GM12892 (cell line): ENCODE measurements at places on chromosomes 16 and 17.

- DNase-seq: no peak
Measured at GRCh38 chr16:23382279-23382678, 70.7 kb downstream of the COG7 start.

- no peak for DNase-seq
Measured at GRCh38 chr16:57897053-57897784, 73.7 kb downstream of the CNGB1 start.

DNA sequence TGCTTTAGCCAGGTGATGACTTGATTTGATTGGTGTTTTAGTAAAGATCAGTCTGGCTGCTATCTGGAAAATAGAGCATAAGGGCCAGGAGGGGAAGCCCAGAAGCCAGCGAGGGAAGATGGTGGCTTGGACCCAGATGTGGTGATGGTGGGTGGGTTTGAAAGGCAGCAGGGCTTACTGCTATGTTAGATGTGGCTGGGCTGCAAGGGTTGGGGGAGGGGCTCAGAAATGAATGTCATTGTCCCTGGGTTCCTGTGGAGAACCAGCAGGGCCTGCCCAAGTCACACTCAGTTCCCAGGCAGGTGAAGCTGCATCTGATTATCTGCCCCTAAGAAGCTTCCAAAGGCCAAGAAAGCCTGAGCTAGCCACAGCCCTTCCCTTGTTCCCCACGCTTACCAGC, 71.7 kb upstream of the BRD7 start:
- DNase-seq: no peak

- no peak for DNase-seq
Measured at GRCh38 chr16:51035110-51035498, 116.0 kb downstream of the SALL1 start.

- DNase-seq: no peak
Measured at GRCh38 chr17:21250854-21251253, 2.4 kb downstream of the NATD1 start.

GRCh38 chr16:72665701-72666100, 382.2 kb downstream of the ZFHX3 start:
- no peak for DNase-seq

DNA sequence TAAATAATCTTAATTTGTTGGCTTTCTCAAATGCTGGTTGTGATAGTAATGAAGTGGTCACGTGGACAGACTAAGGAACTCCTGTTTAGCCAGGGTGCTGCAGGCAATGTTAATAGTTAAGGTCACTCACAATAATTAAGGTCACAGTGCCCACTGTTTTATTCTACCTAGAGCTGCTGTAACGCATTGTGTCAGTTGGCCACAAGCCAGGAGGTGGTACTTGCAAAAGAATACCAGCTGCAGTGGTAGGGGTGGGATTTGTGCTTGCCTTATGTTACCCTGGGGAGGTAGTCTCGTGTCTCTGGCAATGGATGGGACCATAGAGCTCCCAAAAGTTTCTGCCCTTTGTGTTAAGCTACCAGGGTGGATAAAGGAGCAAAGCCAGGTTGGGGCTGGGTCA, 969.1 kb upstream of the CDH8 start:
- DNase-seq: no peak

DNA sequence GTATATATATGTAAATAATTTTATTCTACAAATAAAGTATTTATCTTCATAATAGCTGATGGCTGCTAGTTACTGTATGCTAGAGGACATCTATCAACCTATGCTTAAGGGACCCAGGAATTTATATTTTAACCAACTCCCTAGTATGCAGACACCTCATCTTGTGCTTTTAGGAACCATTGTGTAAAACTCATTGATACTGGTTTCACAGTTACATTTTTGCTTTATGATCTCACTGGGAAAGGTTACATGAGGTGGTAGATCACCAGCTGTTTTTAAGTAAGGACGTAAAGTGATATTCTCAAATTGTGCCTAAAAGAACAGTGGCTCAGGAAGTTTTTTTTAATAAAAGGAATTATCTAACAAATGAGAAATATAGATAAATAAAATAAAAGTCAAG, 56.4 kb downstream of the VMP1 start:
- DNase-seq: no peak

DNA sequence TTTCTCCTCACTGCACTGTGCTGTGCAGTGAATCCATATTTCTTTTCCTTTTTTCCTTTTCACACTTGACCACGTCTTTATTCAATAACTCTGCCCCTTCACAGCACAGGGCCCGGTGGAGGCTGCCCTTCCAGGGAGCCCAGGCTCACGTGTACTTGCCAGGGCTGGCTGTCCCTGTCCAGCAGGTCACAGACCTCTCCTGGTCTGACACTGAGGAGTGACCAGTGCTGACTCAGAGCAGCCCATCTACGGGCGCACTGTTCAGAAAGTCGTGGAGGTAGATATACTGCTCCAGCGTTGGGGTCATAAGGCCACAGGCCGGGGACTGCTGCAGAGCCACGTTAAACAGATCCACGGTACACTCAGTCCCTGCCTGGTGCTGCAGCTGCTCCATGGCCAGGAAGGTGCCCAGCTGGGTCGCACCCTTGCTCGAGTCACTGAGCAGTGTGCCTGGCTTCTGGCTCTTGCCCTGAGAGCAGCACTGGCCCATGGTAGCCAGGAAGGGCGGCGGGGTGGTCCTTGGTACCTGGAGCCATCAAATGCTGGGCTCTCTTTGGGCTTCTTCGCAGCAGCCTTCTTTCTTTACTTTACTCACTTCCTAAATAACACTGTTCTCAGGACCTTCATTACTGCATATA, 531.7 kb downstream of the CDH13 start:
- DNase-seq: no peak

DNA sequence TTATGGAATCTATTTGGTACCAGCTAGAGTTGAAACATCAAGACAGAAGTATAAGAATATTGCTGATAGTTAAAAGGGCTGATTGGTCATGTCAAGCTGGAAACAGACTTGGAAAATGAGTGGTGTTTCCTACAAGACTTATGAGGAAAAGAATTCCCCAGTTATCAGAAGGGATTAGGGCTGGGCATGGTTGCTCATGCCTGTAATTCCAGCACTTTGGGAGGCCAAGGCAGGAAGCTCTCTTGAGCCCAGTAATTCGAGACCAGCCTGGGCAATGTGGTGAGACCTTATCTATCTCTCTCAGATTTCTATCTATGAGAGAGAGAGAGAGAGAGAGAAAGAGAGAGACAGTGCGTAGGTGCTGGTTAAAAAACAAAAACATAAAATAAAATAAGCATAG, 139.5 kb upstream of the PMFBP1 start:
- DNase-seq: no peak

DNA sequence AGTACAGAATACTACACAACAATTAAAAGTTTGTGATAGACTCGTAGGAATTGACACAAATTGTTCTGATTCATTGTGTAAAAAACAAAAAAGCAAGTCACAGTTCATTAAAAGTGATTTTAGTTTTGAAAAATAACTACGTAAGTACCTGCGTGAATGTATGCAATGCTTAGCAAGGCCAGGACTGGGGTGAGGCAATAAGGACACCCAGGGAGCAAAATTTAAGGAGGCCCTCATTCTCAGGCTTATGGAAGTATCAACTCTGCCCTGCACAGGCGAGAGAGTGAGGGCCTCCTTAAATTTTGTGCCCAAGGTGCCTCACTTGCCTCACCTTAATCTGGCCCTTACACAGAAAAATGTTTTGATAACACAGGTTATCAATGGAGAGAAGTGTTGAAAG, 31.4 kb downstream of the NOG start:
- no peak for DNase-seq

GRCh38 chr17:52235516-52235915, 77.0 kb upstream of the CA10 start:
- DNase-seq: no peak

DNA sequence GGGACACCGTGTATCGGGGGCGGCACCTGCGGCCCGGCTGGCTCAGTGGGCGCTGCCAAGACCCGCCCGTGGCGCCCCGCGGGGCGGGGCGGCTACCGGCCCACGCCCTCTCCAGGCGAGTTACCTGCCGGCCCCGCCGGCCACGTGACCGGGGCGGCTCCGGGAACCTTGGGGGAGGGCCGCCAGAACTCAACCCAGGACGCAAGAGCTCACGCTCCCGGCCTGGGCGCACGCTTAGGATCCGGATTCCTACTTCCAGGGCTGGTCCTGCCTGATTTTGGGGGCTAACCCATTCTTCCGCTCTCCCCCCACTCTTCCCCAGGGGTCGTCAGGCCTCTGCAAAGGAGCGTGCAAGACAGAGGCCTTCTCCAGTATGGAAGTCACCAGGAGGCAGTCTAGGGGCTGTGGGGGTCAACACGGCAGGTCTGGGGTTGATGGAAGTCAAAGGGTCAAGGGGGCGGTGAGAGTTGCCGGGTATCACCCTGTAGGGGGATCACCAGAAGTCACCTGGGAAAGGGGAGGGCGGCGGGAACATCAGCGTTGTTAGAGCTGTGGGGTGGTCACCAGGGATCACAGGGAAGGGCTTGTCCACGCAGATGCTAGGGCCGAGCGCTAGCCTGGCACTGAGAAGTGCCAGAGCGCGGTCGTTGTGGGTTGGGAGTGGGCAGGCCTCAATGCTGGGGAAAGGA, 354 bp upstream of the ESRP2 start:
- DNase-seq: no peak

- no peak for DNase-seq
Measured at GRCh38 chr17:73750975-73751374, 106.7 kb upstream of the SDK2 start.

- no peak for DNase-seq
Measured at GRCh38 chr16:26606381-26607150, 460.2 kb upstream of the C16orf82 start.

- no peak for DNase-seq
Measured at GRCh38 chr17:43717913-43718312, 40.7 kb downstream of the SOST start.

GRCh38 chr17:49393491-49394255, 21.0 kb downstream of the PHB1 start:
- no peak for DNase-seq

DNA sequence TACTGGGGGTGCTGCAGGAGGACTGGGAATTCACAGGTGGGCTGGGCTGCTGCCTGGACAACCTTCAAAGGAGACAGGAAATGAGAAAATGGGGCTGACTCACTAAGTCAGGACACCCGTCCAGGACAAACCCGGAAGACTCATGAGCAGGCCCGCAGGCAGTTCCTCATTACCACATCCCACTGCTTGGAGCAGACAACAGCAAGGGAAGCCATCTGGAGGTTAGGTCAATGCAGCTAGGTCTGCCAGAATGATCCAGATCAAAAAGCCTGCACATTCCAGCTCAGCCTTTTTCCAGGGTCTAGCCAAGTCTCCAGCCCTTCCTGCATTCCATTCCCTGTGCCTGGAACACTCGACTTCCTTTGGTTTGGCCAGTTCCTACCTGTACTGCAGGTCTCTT, 536.5 kb upstream of the CDH11 start:
- no peak for DNase-seq

DNA sequence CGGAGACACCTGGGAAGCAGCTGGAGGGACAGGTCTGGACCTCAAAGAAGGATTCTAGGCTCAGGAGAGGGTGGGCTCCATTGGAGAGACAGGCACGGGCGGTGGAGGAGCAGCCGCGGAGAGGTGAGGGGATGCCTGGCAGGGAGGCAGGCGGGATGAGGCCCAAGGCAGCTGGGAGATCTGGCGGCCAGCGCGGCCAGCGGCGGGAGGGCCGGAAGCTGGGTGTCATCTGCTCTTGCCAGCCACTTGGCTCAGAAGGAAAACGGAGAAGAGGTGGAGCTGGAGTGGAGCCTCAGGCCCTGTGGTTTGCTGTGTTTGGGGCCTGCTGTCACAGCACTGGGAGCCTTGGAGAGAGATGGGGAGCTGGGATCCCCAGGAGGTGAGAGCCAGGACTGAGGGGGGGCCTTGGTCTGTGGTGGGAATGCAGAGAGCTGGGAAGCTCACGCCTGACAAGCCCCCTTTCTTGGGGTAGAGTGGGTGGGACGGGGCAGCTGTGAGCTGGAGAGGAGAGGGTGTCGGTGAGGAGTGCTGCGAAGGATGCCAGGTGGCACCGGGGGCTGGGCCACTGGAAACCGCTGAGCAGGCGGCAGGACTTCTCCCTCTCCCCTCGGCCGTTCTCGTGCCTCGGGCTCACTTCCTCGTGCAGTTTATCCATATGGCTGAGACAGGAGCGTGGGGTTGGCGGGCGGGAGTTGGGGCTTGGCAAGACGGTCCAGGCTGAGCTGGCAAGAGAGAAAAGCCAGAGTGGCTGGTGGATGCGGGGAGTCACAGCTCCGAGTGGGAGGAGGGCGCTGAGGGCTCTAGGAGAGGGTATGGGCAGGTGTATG, 8.0 kb downstream of the TBC1D24 start:
- no peak for DNase-seq

GRCh38 chr17:45345554-45346215, 28.9 kb upstream of the MAP3K14 start:
- DNase-seq: no peak

DNA sequence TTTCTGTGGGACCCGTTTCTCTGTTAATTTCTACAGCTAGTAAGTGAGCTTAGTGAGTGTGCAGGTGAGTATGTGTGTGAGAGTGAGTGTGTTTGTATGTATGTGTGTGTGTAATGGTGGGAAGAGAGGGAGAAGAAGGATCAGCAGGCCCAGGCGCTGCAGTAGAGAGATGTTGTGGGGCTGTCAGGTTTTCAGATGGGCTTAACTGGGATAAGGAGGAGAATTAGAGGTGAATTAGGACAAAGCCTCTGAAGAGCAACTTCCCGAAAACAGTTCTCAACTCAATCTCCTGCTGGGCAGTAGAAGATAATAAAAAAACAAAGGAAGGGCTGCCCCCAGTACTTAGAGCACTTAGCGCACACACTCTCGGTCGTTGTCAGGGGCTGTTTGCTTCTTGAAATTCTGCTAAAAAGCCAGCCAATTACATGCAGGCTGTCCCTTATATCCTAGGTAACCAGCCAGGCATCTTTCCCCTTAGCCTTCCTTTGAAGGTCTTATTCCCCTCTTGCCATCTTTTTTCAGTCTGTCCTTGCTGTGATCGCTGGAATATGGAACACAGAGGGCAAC, 63.4 kb downstream of the CLEC16A start:
- no peak for DNase-seq

DNA sequence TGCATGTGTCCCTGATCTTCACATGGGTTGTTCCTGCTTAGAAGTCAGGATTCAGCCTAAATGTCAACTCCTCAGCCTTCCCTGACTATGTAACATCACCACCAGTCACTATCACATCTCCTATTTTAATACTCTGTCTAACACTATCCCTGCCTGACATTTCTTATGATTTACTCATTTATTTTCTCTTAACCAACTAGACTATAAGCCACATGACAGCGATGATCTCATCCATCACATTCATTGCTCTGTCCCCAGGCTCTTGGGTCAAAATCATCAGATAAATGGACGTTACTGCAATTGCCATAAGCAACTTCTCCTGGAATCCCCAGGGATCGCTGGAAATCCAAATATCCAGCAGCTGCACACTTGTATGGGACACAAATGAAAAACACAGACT, 15.7 kb downstream of the CDRT4 start:
- DNase-seq: no peak

DNA sequence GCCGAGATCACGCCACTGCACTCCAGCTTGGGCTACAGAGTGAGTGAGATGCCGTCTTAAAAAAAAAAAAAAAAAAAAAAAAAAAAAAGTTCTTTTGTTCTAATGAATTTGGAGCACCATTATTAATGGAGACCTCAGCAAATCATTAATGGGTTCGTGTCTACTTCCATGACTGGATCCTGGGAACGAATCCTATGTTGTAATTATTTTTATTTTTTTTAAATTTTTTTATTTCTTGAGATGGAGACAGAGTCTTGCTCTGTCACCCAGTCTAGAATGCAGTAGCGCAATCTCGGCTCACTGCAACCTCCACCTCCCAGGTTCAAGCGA, 30.7 kb downstream of the SPOP start:
- DNase-seq: no peak

GRCh38 chr17:28045304-28045703, 2.8 kb downstream of the NLK start:
- no peak for DNase-seq
